Stimulated activated CD8-positive, alpha-beta memory T cell treated with anti-CD3 and anti-CD28 coated beads, Interleukin-15, amount 100 ng/mL, for 24 hours (primary cell): ENCODE measurements at places on chromosomes 5 and 9.

DNA sequence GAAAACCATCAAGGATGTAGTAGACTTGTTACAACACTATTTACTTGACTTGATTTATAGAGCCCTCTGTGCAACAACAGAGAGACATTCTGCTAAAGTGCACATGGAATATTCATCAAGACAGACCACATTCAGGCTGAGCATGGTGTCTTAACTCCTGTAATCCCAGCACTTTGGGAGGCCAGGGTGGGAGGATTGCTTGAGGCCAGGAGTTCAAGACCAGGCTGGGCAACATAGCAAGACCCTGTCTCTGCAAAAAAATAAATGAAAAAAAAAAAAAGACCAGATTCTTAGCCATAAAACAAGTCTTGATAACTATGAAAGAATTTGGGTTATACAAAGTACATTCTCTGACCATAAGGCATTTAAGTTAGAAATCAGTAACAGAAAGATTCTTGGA lies 25.3 kb downstream of the DENND4C start:
- no peak for DNase-seq

DNA sequence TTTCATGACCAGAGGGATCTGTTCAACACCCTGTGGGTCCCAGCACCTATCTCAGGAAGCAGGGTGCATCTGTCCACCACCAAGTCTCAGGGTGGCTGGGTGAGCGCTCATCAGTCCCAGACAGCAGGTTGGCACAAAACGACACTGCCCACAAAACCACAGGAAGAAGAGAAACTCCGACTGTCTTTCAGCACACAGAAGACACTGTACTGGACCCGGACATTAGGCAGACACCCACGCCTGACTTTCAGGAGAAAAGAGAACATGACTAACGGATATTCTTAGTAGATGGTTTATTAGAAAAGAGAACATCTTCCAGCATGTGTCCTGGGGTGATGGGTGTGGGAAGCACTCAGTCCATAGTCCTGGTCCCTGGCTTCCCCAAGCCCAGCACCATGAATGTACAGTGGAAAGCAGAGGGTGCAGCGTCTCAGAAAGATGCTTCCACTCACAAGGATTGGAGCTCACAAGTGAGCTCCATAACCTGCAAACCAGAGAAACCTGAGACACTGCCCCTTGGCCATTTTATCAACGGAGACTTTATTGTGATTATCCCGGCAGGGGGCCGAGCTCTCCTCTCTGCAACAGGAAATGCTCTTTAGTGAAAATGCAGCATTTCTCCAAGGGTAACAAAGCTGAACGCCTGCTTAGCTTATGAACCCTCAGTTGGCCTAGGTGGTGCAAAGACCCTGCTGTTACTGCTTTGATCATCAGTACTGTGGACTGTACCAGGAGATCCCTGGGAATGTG lies 35.8 kb upstream of the LCP2 start:
- no peak for DNase-seq

DNA sequence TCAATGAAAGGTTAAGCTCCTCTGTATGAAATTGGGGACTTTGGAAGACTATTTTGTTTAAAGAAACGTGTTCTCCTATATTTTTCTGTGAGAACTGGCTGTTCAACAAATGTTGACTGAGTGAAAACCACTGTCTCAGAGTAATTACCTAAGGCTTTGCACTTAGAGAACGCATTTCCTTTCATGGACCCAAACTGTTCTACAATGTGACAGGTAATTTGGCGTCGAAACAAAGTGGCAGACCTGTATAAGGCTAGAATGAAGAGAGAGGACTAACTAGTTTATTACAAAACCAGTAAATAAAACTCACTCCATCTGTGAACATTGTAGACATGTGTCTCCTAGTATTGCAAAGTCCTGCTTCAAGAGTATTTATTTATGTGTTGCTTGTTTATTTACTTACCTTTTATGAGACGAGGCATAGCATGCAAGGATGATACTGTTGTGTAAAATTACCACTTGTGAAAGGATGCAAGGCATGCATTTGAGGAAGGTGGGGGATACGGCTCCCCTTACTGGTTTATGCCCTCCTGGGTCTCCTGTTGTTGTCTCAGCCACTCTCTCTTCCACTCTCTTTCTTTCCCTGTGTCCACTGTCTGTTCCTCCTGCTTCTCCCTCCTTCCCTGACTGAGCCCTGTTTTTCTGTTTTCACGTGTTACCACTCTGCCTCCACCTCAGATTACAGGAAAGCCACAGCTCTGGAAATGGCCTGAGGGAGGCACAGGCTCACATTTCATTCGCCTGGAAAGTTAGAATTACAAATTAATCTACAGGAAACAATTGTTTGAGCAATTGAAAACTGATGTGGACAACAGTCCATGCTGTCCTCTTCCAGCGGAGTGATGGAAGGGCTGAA lies 444.0 kb upstream of the ZNF608 start:
- DNase-seq: no peak

DNA sequence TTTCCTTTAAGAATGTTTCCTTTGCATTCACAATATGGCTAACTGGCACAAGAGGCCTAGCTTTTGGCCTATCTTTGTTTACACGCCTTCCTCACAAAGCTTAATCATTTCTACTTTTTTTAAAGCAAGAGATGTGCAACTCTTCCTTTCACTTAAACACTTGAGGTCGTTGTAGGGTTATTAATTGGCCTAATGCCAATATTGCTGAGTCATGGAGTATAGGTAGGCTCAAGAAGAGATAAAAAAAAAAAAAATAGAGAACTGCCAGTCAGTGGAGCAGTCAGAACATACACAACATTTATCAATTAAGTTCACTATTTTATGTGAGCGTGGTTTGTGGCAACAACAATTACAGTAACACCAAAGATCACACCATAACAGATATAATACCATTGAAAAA lies 5.9 kb downstream of the FKBP15 start:
- DNase-seq: no peak

- no peak for DNase-seq
These were observed 667.4 kb upstream of the WWC1 start for GRCh38 chr5:167624053-167624452.

- no peak for DNase-seq
These were observed 8.7 kb downstream of the ACSL6 start for GRCh38 chr5:132002757-132003156.

GRCh38 chr9:36625006-36625615 lies 52.4 kb downstream of the MELK start:
- no peak for DNase-seq

GRCh38 chr5:21831145-21831787 lies 1021.9 kb downstream of the CDH12 start:
- no peak for DNase-seq

DNA sequence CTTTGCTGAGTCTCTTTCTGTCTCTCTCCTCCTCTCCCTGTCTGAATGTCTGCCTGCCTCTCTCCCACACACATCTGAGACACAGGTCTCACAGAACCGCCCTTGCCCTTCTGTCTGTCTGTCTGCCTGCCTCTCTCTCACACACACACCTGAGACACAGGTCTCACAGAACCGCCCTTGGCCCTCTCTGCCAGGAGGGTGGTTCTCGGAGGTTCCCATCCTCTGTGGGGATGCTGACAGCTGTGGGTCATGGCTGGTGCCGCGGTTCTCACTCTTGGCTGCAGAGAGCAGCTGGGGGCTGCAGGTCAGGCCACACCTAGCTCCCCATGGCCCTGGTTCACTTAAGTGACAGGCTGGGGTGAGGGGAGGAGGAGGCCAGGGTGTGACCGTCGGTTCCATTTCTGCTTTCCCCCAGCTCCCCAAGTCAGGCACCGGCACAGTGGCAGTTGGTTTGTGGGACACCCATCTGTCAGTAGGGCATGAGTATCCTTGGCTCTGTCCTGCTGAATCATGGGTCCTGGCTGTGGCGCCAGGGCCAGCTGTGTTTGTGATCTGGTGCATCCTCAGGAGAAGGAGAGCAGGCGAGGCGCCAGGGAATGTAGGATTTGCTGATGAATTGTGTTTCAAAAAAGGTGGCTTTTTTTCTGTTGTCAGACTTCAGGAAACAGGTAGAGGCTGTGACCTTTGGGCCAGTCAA lies 42.3 kb upstream of the CLPTM1L start:
- no peak for DNase-seq

DNA sequence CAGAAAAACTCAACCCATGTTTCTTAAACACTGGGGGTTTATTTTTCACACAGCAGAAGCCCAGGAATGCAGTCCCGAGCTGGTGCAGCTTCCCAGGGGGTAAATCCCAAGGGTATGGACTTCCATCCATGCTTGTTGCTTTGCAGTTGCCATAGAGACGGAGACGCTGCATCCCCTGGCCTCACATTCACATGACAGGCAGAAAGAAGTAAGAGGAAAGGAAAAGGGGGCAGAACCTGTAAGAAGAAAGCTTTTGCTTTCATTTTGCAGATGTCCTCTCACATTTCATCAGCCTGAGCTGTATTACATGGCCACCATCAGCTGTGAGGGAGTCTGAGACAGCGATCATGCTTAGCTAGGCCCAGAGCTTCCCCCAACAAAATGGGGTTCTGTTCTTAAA lies 321.0 kb downstream of the AGTPBP1 start:
- no peak for DNase-seq

DNA sequence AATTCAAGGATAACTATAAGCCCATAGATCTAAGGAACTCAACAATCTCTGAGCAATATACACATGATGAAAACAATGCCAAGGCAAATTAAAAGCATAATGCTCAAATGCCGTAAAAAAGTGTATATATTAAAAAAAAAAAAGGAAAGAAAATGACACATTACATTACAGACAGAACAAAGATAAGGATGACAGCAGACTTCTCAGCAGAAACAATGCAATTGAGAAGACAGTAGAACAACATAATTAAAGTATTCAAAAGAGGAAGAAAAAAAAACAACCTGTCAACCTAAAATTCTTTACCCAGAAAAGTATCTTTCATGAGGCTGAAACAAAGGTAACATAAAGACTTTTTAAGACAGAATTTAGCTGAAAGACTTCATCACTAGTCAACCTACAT lies 591.7 kb downstream of the ZNF608 start:
- DNase-seq: no peak

DNA sequence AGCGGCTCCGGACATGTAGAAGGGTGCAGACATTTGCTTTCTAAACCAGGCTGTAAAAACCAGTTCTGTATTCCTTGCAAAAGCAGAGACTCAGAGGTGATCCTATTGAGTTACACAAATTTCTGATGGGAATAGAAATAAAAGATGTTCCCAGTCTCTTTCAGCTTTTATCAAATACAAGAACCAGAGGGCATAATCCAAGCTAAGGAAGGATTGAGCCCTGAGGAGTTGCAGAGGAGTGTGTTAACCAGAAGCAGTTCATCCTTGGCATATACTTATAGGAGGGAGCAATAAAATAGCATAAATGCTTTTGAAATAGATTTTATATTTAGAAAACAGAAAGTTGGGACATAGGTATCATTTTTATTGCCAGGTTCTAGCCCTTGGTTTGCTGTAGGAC lies 75.3 kb downstream of the KIF4B start:
- DNase-seq: no peak

- no peak for DNase-seq
These were observed 30.7 kb downstream of the IFNW1 start for GRCh38 chr9:21110708-21111576.

GRCh38 chr9:75175395-75175794 lies 87.1 kb downstream of the OSTF1 start:
- DNase-seq: no peak

DNA sequence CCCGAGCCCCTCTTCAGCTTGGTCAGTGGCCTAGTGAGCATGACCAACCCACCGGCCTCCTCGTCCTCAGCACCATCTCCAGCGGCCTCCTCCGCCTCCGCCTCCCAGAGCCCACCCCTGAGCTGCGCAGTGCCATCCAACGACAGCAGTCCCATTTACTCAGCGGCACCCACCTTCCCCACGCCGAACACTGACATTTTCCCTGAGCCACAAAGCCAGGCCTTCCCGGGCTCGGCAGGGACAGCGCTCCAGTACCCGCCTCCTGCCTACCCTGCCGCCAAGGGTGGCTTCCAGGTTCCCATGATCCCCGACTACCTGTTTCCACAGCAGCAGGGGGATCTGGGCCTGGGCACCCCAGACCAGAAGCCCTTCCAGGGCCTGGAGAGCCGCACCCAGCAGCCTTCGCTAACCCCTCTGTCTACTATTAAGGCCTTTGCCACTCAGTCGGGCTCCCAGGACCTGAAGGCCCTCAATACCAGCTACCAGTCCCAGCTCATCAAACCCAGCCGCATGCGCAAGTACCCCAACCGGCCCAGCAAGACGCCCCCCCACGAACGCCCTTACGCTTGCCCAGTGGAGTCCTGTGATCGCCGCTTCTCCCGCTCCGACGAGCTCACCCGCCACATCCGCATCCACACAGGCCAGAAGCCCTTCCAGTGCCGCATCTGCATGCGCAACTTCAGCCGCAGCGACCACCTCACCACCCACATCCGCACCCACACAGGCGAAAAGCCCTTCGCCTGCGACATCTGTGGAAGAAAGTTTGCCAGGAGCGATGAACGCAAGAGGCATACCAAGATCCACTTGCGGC lies 1.8 kb downstream of the EGR1 start:
- no peak for DNase-seq

DNA sequence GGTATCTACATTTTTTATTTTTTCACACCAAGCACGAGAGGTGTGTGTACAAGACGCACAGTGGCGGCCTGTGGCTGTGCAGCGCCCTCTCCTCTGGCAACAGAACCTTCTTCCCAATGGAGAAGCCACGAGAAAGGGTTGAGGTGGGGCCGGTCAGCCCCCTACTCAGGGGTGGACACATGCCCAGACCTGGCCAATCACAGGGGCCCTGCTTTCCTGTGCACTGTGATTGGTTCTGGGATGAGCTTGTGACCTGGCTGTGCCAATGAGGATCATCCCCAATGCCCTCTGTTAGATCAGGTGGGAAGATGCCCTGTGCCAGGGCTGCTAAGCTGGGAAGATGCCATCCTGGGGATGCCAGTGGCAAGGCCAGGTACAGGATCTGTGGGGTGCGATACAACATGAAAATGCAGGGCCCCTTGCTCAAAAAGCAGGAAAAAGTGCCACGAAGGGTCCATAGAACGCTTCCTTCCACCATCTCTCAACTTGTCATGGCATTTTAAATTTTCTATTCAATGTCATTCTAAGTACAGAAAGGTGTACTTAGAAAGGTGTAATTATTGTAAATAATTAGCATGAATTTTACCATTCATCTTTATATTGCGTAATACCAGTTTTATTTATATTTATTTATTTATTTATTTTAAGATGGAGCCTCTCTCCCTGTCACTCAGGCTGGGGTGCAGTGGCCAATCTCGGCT lies 15.4 kb downstream of the IER5L start:
- DNase-seq: no peak

GRCh38 chr5:159631001-159631400 lies 285.3 kb upstream of the ADRA1B start:
- no peak for DNase-seq

- no peak for DNase-seq
These were observed 18.3 kb upstream of the TCOF1 start for GRCh38 chr5:150339165-150339564.
